Immature natural killer cell (primary cell): ENCODE measurements at places on chromosomes 13 and 19. TPM values are rescaled to one million over a fixed set of nuclear protein-coding genes. Genes with fewer than 3 reads are reported as not detected.

Gene PGLYRP2
- not detected for polyA plus RNA-seq

Gene TGFB1
- 196 TPM for polyA plus RNA-seq

Gene CEACAM16
- not detected for polyA plus RNA-seq

Gene PSG6
- polyA plus RNA-seq = not detected

Gene SLC7A10
- polyA plus RNA-seq = not detected

Gene ADPRHL1
- 0.36 TPM for polyA plus RNA-seq

Gene ZNF534
- not detected for polyA plus RNA-seq

Gene ZNF837
- 1.2 TPM for polyA plus RNA-seq

Gene ZNF296
- polyA plus RNA-seq = 25.6 TPM

Gene PALM
- not detected for polyA plus RNA-seq

Gene GARIN5B
- polyA plus RNA-seq = not detected

Gene CD177
- polyA plus RNA-seq = not detected

- no peak for DNase-seq
Measured at GRCh38 chr13:28505543-28506135, 10.7 kb upstream of the FLT1 start.

DNA sequence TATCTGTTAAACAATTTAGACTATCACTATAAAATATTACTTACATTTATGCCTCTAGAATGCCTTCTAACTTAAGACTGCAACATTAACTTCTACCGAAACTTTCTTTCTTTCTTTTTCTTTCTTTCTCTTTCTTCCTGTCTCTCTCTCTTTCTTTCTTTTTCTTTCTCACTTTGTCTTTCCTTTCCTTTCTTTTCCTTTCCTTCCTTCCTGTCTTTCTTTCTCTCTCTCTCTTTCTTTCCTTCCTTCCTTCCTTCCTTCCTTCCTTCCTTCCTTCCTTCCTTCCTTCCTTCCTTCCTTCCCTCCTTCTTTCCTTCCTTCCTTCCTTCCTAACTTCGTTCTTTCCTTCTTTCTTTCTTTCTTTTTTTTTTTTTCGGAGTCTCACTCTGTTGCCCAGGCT, 1071.9 kb upstream of the ATXN8OS start:
- DNase-seq = no peak

GRCh38 chr13:100560498-100561157, 28.0 kb downstream of the GGACT start:
- DNase-seq = no peak

GRCh38 chr19:33713194-33713593, 83.5 kb upstream of the KCTD15 start:
- DNase-seq = no peak

DNA sequence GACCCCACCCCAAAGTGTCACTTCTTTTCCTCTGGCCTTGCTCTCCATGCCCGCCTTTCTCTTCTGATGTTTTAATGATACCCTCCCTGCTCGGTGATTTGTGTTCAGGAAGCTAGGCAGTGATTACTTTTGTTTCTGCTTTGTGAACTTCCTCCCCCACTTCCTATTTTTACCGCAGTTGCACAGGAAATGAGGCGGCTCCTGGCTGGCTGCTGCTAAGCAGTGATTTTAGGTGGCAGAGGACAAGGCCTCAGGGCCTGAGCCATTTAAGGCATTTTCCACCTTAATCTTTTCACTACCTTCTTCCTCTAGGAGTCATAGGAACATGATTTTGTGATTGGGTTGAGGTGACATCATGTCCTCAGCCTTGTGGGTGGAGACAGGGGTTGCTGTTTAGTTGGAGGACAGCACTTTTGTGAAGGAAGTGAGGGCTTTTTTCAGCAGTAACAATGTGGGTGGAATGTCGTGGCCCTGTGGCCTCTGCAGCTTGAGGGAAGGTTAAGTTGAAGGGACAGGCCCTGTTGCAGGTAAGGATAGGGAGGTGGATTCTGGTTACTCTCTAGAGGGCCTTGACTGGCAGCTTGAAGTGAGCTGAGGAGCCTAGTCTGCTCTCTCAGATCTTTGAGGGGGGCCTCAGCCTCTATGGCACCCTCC, 15.7 kb downstream of the GARRE1 start:
- peak; percentile 71 for DNase-seq

DNA sequence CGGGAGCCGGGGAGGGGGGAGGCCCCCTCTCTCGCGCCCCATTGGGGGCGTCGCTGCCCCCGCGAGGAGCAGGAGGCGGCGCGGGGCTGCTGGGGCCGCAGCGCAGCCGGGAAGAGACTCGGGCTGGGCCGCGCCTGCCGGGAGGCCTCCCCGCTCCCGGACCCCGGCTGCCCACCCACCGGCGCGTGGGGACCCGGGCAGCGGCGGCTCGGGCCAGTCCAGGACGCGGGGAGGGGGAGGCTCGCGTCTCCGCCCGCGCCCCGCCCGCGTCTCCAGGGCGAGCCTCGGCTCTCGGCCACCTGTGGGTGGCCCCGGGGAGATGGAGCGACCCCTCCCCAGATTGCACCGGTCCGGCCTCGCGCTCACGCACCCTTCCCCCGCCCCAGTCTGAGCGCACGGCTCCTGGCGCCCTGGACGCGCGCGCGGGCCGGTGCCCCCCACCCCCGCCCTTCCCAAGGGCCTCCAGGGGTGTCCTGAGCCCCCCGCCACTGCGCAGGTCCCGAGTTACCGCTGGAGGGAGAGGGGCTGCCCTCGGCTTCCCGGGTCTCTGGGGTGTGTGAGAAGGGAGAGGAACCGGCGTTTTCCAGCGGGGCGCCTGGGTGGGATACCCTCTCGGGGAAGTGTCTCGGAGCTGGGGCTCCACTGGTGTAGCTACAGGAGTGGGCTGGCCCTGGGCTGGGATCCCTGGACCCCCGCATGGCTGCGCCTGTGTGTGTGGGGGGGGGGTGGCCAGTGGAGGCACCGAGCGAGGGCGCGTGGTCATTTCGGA, 645 bp downstream of the PALM start:
- DNase-seq = no peak

DNA sequence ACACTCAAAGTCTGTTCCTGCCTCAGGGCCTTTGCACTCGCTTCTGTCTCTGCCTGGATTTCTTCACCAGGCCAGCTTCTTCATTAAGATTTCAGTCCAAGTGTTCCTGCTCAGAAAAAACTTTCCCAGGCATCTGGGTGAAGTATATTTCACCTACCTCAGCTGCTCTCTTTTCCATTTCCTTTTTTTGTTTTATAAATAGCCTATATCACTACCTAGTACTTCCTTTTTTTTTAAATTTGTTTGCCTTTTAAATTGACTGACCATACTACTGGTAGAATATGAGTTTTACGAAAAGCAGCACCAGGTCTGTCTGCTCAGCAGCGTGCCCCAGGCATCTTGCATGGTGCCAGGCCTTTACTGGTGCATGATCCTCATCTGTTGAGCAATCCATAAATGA, 1064.4 kb downstream of the UQCRFS1 start:
- DNase-seq = no peak

GRCh38 chr19:17376935-17377600, at the start of gene PLVAP:
PLVAP (minus strand) TSS chr19:17377342; CDS start chr19:17377288, 54 bp downstream.
- DNase-seq = no peak

DNA sequence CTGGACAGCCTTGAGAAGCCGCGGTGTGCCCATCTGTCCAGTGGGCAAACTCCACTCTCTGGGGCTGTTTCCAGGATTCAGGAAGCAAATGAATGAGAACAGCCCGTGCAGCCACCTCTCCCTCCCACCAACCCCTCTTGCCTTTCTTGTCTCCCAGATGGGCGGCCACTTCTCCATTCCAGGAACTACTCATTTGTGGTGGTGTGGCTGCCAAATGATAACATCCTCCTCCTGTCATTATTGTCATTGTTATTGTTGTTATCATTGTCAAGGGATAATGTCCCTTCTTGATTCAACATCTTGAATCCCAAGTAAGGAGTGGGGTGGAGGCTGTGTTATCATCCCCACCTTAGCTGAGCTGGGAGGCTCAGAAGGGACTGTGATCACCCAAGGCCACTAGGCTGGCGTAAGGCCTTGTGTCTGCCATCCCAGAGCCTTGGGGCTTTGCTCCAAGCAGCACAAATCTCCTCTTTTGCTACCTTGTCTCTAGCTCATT, 1.6 kb downstream of the DNM2 start:
- no peak for DNase-seq

- DNase-seq = no peak
Measured at GRCh38 chr19:1752757-1753728, at the start of gene ONECUT3. ONECUT3 (plus strand) TSS chr19:1753506; CDS start chr19:1753663, 157 bp downstream.

GRCh38 chr13:86731987-86732386, 932.8 kb upstream of the SLITRK6 start:
- no peak for DNase-seq

DNA sequence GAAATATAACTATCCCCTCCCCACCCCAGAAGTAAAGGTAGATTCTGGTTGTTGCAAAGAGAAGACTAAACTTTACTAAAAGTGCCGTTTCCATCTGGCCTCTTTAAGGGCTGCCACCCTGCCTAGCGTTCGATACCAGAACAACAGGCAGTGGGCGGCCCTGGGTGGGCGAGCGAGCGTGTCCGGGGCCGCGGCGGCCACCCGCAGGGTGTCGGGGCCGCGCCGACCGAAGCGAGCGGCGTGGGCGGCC, 2.6 kb downstream of the FGF9 start:
- peak; percentile 42 for DNase-seq

DNA sequence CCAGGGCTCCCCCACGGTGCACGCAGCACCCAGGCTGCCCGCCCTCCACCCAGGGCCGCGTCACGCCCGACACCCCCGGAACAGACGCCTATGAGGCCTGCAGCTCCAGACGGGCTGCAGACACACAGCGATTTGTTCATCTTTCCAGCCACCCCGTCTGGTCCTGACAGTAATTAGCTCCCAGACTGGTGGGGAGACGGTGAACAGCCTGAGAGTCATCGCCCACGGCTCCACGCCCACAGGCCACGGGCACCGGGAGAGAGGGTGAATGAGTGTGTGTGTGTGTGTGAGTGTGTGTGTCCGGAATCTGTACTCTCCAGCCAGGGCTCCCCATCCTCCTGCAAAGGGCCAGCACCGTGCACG, 18.1 kb downstream of the GADD45B start:
- no peak for DNase-seq

DNA sequence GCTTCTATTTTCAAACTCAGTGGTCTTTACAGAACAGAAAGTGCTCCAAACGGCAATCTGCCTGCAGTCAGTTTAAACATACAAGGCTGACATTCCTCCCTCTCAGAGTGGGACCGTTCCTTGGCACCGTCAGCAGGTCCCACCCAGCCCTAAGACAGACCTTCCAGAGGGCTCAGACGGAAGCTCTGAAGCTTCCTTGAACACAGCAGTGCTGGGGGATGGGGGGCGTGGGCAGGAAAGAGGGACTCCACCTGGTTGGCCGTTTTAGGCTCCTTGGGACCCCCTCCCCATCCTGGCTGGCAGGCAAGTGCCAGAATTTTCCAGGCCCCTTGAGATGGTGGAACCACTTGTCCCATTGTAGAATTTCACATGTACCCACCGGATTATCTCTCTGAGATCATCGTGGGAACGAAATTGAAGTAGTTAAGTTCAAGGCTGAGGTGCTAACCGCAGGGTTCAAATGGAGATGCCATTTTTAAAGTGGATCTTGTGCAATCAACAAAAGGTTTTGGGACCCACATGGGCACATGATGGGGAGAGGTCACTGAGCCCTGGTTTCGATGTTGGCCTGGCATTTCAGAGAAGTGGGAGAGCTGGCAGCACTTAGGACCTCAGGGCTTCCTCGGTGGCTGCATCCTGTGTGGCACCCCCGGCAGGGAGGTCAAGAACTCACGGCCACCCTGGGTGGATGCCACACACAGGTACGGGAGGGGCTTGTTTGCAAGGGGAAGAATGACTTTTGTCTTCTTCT, 46.2 kb downstream of the KLF2 start:
- DNase-seq = peak; percentile 64

- no peak for DNase-seq
Measured at GRCh38 chr19:55339889-55340783, 460 bp downstream of the KMT5C start.

- no peak for DNase-seq
Measured at GRCh38 chr13:40639221-40639681, 27.2 kb downstream of the FOXO1 start.

- no peak for DNase-seq
Measured at GRCh38 chr13:66195238-66195637, 1034.9 kb downstream of the PCDH9 start.

DNA sequence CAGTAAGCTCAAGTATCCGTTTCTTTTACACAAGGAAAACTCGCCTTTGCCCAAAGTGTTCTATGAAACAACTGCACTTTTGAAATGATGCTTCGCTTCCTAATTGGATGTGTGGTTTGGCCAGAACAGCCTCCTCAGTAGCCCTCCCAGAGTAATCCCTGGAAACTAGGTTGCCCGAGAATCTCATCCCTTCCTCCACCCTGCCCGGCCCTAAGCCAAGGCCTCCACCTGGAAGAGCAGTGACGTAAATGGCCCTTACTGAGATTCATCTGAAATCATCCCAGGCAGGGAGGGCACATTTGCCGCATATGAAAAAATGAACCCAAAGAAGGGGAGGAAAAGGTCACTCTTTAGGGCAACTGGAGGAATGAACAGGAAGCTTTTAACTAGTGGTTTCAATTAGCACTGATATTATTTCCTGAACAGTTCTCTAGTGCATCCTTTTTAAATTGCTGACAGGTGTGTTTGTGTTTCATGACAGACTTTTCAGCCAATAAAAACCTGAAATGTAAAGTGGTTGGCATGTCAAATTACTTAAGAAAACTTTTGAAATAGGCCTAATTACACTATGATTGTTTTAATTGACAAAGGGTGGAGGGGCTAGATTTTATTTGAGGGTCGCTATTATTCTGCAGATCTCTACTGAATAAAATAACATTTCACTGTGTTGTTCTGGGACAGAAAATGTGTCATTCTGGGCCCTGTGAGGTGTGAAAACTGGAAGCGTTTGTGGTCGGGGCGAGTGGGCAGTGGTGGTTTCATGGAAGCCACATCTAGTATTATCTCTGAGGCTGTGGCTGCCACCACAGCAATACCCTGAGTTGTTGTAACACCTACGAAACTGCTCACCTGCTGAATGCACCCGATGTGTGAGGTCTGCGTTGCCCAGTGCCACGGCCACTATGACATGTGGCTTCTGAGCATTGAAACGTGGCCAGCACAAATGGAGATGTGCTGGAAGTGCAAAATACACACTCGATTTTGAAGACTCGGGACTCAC, 112.1 kb downstream of the ZIC5 start:
- peak; percentile 79 for DNase-seq

- no peak for DNase-seq
Measured at GRCh38 chr19:51398096-51398704, 7.8 kb upstream of the C19orf84 start.

GRCh38 chr19:29573486-29573885, 32.6 kb upstream of the POP4 start:
- DNase-seq = no peak

- no peak for DNase-seq
Measured at GRCh38 chr19:1245494-1246264, 2.7 kb upstream of the MIDN start.

- DNase-seq = no peak
Measured at GRCh38 chr13:111049791-111050538, 65.1 kb upstream of the ARHGEF7 start.

DNA sequence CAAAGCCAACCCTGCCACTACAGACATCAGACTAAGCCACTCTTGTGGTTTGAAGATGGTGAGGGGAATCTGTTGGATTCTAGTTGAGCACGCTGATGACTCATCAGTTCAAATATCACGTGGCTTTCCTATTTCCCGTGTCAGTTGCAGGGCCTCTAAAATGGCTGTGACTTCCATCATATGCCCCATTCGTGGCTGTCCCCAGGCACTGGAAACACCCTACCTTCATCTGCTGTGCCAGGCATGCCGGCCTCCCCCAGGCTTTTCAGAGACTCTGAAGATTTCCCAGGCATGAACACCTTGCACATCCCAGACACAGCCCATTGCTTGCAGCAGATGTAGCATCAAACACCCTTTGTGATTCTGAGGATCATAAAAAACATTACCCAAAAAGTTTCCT, 659.9 kb downstream of the UQCRFS1 start:
- DNase-seq = peak; percentile 31

GRCh38 chr13:33677215-33677614, 140.7 kb upstream of the RFC3 start:
- no peak for DNase-seq

- DNase-seq = no peak
Measured at GRCh38 chr19:29420482-29421195, 105.2 kb upstream of the VSTM2B start.
